ENCODE measurements at places on chromosomes 7 and 10.

- no peak for DNase-seq
These were observed 662 bp downstream of the NRCAM start for GRCh38 chr7:108455551-108455997.

DNA sequence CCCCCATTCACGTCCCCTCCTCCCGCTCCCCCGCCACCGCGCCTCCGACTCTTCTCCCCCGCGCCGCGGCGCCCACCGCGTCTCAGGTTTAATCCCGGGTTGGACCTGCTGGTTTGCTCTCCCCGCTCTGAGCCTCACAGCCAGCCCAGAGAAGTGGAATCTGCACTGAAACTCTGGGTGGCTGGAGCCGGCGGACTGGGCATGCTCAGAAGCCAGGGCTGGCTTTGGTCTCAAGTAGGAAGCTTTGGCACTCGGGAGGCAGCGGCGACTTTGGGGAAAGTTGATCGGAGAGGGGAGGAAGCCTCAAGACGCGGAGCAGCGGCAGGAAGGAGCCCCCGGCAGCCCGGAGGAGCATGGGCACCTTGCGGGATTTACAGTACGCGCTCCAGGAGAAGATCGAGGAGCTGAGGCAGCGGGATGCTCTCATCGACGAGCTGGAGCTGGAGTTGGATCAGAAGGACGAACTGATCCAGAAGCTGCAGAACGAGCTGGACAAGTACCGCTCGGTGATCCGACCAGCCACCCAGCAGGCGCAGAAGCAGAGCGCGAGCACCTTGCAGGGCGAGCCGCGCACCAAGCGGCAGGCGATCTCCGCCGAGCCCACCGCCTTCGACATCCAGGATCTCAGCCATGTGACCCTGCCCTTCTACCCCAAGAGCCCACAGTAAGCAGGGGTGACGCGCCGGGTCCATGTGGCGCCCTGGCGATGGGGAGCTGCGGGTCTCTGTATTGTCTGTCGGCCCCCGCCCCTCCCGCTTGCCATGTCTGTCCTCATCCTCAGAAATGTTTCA, at the start of gene PRKG1:
Gene PRKG1 (plus strand): TSS at position 250 of the 791 bp plus-strand sequence.
- no peak for DNase-seq

- no peak for DNase-seq
These were observed 74.3 kb upstream of the RET start for GRCh38 chr10:43002596-43002995.

GRCh38 chr7:34652809-34653208, 5.2 kb upstream of the NPSR1 start:
- no peak for DNase-seq

- no peak for DNase-seq
These were observed 6.1 kb upstream of the TMEM184A start for GRCh38 chr7:1562116-1562515.

GRCh38 chr7:66732439-66732838, 8.1 kb upstream of the RABGEF1 start:
- no peak for DNase-seq

DNA sequence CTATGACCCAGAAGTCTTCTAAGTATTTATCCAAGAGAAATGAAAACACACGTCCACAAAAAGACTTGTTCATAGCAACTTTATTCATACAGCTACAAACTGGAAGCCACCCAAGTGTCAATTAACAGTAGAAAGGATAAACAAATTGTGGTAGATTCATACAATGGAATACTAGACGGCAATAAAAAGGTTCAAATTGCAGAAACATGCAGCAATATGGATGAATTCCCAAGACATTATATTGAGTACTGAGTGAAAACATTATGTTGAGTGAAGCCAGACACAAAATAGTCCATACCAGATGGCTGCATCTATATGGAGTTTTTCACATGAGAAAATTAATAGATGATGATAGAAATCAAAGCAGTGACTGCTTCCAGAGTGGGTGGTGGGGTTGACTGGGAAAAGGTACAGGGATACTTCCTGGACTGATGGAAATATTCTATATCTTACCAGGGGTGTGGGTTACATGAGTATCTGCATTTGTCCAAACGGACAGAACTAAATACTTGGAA, 292.0 kb downstream of the FGFR2 start:
- no peak for DNase-seq

GRCh38 chr7:155825336-155825735, 13.1 kb upstream of the SHH start:
- no peak for DNase-seq

GRCh38 chr7:14841869-14842268, 60.7 kb downstream of the DGKB start:
- DNase-seq: no peak

GRCh38 chr7:29565634-29565981, 2.0 kb downstream of the PRR15 start:
- DNase-seq: no peak

- no peak for DNase-seq
These were observed at the start of gene GIMAP1 for GRCh38 chr7:150716368-150716767. TSS of gene GIMAP1 (plus strand) at chr7:150716613. CDS start at chr7:150719048, 2,435 bp downstream.

GRCh38 chr7:42740408-42740807, 171.5 kb downstream of the C7orf25 start:
- DNase-seq: no peak

DNA sequence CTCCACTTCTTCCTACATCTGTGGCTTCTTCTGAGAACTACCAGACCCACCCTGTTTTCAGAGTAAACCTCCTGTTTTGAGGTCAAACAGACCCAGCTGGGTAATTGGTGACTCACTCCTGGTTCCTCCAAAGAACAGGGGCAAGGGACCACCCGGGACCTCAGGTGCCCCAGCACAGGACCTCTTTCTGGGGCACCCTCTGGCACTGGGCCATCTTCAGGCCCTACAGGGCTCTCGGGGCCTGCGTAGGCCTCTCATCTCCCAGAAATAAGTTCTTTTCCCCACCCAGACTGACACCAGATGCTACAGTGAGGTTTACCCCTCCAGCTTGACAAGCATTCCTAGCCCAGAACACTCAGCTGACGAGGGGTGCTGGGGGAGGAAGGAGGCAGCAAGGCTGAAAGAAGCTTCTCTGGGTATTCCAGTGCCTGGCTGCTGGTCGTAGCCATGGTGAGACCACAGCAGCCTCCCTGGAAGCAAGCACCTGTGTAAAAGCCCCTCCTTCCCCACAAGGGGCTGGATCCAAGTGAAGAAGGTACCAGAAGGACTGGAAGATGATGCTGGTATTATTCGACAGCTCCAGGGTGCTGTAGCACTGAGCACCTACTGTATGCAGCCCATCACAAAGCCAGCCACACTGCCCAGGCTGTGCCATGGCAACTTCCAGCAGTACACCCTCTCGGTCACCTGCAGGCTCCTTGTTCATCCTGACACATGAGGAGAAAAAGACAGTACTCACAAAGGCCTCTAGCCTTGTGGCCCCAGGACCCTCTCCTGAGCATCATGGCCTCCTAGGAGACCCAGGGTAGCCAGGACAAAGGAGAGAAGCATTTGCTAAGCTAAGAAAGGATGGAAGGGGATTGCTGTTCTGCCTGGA, 47.4 kb downstream of the ALOX5 start:
- DNase-seq: no peak

- DNase-seq: no peak
These were observed 229.2 kb downstream of the CELF2 start for GRCh38 chr10:11246752-11247467.

GRCh38 chr7:158068853-158069252, 518.8 kb downstream of the PTPRN2 start:
- DNase-seq: no peak

DNA sequence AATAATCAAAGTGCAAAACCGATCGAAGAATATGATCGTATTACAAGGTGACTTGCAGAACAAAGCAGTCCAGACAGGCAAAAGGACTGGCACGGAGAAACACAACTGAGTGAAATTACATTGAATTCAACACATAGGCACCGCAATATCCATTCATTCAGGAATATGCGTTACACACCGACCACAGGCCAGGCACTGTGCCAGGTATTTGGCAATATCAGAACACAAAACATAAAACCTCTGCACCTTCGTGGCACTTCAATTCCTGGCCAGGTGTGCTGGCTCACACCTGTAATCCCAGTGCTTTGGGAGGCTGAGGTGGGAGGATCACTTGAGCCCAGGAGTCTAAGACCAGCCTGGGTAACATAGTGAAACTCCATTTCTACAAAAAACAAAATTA, 187.9 kb downstream of the DIP2C start:
- DNase-seq: no peak

GRCh38 chr7:28479507-28479947, 67.2 kb downstream of the CREB5 start:
- no peak for DNase-seq

DNA sequence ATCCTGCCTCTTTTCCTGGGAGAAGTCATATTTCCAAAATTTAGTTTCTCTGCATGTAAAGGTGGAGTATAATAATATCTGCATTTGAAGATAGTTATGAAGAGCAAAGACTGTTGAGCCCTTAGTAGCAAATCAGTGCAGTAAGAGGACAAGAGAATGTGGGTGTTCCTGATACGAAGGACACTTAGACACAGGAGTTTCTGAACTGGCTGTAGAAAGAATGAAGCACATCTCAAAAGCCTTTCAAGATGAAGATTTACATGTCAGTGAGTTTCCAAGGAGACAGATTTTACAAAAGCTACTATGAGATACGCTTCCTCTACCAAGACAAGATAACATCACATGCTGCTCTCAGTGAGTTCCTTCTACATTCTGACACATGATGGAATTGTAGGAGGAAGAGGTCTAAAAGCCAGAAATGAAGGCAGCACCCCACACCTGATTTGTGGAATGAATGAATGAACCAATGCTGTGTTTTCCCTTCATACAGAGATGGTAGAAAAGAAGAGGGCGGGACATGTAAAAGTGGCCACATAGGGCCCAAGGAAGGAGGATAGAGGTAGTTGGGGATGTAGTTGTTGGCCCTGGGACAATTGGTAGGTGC, 173.6 kb upstream of the PDE1C start:
- no peak for DNase-seq

DNA sequence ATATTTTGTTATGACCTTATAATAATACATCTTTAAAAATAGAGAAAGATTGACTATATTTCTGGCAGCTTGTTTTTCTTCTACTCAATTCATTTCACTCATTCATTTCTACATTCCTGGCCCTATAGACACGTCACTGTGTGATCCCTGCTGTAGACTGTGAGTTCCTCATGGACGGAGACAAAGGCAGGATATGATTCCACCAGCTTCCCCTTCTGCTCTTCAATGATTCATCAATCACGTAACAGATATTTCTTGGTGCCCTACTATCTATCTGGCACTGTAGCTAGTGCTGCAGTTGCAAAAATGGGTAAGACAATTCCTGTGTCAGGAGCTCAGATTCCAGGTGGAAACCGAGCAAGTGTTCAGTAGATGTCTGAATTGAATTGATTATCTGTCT, 415.0 kb downstream of the SFMBT2 start:
- DNase-seq: no peak

- DNase-seq: no peak
These were observed 63.7 kb downstream of the PRKG1 start for GRCh38 chr10:51137756-51138529.

DNA sequence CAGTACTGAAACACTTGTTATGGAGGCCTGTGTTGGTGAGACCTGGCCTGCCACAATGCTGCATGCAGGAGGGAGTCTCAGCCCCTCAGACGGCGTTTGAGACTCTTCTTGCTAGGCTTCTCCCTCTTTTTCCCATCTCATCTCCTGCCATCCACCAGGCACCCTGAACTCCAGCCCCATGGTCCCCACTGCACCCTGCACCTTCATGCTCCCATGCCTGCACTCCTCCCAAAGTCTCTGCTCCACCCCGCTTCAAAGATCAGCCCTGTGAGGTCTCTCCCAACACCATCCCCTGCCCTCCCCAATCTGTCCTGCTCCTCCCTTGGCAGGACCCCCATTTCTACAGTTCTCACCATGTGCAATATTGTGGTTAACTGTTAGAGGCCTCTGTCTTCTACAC, 61.7 kb downstream of the VOPP1 start:
- DNase-seq: no peak

- DNase-seq: no peak
These were observed 98.6 kb upstream of the DIP2C start for GRCh38 chr10:787933-788651.

GRCh38 chr7:130379532-130379920, 768 bp upstream of the CPA1 start:
- no peak for DNase-seq

DNA sequence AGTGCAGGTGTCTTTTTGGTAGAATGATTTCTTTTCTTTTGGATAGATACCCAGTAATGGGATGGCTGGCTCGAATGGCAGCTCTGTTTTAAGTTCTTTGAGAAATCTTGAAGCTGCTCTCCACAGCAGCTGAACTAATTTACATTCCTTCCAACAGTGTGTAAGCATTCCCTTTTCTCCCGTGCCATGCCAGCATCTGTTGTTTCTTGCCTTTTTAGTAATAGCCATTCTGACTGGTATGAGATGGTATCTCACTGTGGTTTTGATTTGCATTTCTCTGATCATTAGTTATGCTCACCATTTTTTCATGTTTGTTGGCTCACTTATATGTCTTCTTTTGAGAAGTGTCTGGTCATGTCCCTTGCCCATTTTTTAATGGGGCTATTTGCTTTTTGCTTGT, 486.3 kb downstream of the GALNT17 start:
- no peak for DNase-seq

DNA sequence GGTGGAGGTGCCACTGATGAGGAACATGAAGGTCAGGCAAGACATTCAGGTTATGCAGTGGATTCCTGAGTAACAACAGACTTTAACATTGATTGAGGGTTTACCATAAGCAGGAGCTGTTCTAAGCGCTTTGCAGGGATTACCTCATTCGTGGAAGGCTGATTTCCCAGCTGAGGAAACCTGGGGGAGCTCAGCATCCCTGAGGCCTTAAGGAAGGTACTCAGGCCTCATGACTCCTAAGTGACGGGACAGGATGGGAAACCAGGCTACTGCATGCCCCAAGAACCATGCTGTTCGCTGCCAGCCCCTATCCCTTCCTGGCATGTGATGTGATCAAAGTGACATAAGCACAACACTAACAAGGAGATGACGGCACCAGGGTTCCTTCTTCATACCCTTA, 143.6 kb upstream of the NFE2L3 start:
- no peak for DNase-seq

DNA sequence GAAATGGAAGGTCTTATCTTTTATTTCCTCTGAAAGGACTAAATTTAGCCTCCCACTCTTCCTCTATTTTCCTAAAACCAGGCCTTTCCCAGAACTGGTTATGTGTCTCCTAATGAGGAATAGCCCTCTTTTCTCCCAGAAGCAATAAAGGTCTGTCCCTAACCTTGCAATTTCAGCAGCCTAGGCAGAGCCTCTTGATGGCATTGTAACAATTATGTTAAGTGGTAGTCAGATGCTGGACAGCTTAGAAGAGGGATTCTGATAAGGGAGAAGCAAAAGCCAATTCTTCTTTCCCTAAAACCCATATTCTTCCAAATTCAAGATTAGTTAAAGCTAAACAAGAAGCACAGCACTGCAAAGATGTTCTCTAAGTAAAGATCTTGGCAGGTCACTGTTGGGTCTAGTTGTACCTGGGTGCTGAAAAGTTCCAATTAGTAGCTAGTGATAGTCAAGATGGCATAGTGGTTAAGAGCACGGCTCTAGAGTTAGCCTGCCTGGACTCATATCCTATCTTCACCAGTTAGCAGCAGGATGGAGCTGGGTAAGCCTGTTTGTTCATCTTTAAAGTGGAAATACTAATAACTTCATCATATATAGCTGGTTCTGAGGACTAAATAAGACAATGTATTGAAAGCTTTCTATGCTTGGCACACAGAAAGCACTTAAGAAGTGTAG, 14.3 kb upstream of the KCNIP2 start:
- DNase-seq: no peak

Measured in stimulated activated CD4-positive, alpha-beta T cell treated with anti-CD3 and anti-CD28 coated beads, Interleukin-2, amount 100 ng/mL, for 48 hours (primary cell).